ENCODE measurements at places on chromosomes 6 and 20.

DNA sequence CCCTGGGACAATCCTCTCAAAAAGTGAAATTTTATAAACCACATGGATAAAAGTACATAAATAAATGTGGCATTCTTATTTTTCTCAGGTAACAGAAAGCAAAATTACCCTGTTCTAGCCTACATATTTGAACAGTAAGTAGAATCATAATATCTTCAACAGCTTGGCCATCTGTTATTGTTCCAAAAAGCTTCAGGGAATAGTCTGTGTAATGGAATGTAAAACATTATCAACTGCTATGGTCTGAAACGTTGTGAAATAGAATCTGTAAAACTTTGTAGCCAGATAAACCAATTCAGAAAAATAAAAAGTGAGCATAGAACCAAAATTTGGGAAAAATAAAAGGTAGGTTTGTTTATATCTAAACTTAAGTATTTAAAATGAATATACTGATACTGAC, 114.7 kb downstream of the THEMIS start:
- no peak for DNase-seq

DNA sequence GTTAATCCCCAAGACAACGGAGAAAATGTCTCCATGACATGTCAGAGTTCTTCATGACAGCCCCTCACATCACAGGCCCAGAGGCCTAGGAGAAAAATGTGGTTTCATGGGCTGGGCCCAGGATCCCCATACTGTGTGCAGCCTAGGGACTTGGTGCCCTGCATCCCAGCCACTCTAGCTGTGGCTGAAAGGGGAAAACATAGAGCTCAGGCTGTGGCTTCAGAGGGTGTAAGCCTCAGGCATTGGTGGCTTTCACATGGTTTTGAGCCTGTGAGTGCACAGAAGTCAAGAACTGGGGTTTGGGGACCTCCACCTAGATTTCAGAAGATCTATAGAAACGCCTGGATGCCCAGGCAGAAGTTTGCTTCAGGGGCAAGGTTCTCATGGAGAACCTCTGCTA, 122.8 kb downstream of the FHL5 start:
- no peak for DNase-seq

GRCh38 chr6:90434094-90434493, 137.5 kb upstream of the BACH2 start:
- DNase-seq: no peak

DNA sequence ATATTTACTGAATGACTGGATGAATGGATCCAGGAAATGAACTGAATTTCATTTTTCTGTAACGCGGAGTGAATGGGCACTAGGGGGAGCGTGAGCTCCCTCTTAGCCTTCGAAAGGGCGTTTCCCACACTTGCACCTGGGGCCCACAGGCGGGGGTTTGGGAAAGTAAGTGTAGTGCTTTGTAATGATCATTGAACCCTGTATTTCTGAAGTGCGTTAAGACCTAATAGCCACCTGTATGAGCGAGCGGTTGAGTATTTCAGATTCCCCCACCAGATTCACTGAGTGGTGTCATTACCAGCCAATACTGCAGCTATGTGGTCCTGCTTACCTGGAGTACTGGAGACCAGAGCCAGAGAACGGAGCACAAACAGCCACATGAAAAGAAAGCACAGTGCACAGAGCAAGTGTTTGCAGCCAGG, 10.5 kb downstream of the SYTL3 start:
- DNase-seq: no peak
